ENCODE measurements at places on chromosomes 12 and 14. TPM values are rescaled to one million over a fixed set of nuclear protein-coding genes. Genes with fewer than 3 reads are reported as not detected.
A peak's percentile ranks its signal among the peaks of the same experiment; 100 is the strongest.

SVOP gene
- total RNA-seq: 0.03 TPM

IRAK3 gene
- not detected for total RNA-seq

TMEM229B gene
- 0.08 TPM for total RNA-seq

- DNase-seq: no peak
These were observed 29.5 kb downstream of the RIMBP2 start for GRCh38 chr12:130686511-130686991.

DNA sequence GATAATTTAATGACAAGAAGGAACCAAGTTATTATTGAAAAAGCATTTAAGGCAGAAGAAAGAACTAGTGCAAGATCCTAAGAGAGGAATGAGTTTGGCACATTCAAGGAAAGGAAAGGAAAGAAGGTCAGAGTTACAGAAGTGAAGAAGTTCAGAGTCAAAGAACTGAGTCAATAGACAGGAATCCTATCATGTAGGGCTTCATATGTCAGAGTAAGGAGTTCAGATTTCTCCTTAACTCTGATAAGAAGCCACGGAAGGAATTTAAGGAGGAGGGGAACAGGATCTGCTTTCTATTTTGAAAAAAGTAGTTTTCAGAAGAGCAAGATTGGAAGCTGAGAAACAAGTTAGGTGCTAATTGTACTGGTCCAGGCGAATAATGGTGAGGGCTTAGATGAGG, 223.1 kb upstream of the FOXN3 start:
- no peak for DNase-seq

GRCh38 chr14:99393059-99393655, 87.5 kb downstream of the SETD3 start:
- peak; percentile 50 for DNase-seq

DNA sequence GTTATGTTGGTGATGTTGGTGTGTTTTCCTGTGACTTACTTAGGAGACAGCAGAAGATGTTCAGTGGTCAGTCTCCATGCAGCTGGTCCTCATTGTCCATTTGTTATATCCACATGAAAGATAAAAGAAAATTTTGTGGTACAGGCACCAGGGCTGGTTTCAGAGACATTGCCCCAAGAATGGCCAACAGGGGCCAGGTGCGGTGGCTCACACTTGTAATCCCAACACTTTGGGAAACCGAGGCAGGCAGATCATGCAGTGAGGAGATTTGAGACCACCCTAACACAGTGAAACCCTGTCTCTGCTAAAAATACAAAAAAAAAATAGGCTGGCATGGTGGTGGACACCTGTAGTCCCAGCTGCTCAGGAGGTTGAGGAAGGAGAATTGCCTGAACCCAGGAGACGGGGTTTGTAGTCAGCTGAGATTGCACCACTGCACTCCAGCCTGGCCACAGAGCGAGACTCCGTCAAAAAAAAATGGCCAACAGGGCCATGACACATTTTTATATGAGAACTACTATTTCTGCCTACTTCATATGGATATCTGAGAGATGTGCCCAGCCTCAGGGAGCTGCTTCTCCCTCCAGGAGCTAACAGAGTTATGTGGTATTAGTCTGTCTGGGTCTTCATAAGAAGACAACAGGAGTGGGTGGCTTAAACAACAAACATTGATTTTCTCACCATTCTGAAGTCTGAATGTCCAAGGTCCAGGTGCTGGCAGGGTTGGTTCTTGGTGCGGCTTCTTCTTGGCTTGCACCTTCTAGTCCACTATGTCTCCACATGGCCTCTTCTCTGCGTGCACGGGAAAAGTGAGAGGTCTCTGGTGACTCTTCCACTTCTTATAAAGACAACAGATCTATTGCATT, 821.7 kb downstream of the TMEM121 start:
- no peak for DNase-seq

- DNase-seq: no peak
These were observed 510.6 kb downstream of the RERGL start for GRCh38 chr12:17579205-17580026.
